ENCODE measurements at places on chromosomes 5 and 9.

DNA sequence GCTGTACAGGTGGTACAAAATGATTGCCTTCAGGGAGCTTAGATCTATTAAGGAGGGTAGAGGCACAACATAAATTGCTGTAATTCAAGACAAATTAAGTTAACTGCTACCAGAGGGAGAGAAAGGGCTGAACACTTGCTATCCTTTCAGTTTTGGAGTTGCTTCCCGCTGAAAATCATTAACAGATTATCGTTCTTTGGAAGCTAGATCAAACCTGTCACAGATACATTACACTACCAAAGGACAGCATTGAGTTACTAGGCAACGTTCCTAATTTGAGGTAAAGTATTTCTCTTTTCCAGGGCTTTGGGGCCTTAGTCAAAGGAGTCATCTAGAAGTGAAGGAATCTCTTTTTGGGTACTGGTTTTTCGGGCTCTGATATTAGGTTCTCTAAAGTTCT, 84.7 kb upstream of the DHFR start:
- DNase-seq: no peak

DNA sequence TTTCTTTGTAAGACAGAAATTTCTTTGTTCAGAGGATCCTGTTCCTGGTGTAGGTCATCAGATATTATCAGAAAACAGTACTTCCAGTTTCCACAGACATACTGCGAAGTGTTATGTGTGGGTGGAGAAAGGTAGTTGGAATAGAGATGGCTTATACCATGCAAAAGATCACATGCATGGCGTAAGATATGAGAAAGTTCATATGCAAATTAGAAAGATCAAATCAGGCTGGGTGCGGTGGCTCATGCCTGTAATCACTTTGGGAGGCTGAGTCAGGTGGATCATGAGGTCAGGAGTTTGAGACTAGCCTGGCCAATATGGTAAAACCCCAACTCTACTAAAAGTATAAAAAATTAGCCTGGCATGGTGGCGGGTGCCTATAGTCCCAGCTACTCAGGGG, 65.2 kb upstream of the GLIS3 start:
- DNase-seq: no peak

- DNase-seq: no peak
These were observed 438.1 kb downstream of the MAT2B start for GRCh38 chr5:163943546-163943945.

- no peak for DNase-seq
These were observed 35.2 kb upstream of the PLEKHG4B start for GRCh38 chr5:56561-57290.

DNA sequence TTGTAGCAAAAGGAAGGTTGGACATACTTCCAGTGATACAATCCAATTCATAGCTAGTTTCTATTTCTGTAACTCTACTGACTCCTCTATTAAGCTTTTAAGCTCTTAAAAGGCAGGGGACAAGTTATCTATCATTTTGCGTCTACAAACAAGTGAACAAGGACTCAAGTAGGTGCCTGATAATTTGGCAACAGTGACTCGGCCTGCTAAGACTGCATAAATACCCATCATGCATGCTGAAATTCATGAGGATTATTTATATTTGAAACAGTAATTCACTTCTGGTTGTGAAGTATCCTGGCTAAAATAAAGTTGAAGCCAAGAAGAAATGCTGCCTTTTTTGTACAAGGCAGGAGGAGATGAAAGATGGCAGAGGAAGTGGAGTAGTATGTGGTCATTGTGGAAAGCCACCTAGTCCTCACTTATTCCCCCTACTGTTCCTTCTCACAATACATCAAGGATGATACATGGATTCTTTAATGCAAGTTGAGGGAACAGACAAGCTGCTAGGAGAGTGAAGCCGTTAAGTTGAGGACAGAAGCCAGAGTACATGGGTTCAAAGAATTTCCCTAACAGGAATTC, 74.0 kb downstream of the MRPS27 start:
- DNase-seq: no peak

All from CD4-positive, alpha-beta T cell treated with Interleukin-17A for 1 hour (primary cell).